ENCODE measurements at places on chromosomes 11 and 22. TPM values are rescaled to one million over a fixed set of nuclear protein-coding genes. Genes with fewer than 3 reads are reported as not detected.

OR5A1 gene
- not detected for total RNA-seq

DNA sequence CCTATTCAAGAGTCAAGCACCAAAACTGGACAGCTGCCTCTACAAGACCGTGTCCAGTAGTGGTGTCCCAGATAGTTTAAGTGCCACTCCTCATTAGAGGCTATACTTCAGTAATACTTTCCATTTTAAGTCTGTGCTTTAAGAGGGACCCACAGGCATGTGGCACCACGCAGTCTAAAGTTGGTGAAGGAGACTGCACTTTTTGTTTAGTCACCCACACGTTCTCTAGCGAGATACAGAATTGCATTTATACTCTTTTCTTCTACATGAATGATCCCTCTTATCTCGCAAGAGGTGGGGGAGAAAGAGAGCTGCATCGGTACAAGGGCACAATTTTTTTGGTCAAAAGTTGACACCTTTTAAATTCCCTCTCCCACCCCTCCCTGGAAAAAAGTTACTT lies 41.5 kb downstream of the DDX6 start:
- no peak for DNase-seq

- no peak for DNase-seq
Observed at GRCh38 chr22:47225931-47226633, 463.6 kb downstream of the TBC1D22A start.

- DNase-seq, result no peak
Observed at GRCh38 chr11:117281159-117281558, 10.0 kb upstream of the BACE1-AS start.

GRCh38 chr11:74579577-74580270 lies 12.7 kb upstream of the POLD3 start:
- DNase-seq, result no peak

- no peak for DNase-seq
Observed at GRCh38 chr22:45225732-45226502, 14.8 kb downstream of the KIAA0930 start.
